ENCODE measurements at places on chromosomes 3 and 15.

GRCh38 chr3:140395134-140396075 is 282.5 kb upstream of the TRIM42 start:
- H3K27ac ChIP-seq = no peak overlapping the region
- no peaks in the 10 kb centered on the region for H3K27me3 ChIP-seq
- no peak overlapping the region for H3K4me3 ChIP-seq
- H3K4me1 ChIP-seq = no peaks in the 10 kb centered on the region

- no peaks in the 10 kb centered on the region for H3K27me3 ChIP-seq
- no peaks in the 10 kb centered on the region for H3K4me1 ChIP-seq
- no peak overlapping the region for H3K27ac ChIP-seq
Observed at GRCh38 chr3:151439652-151440125, 21.2 kb downstream of the IGSF10 start.

DNA sequence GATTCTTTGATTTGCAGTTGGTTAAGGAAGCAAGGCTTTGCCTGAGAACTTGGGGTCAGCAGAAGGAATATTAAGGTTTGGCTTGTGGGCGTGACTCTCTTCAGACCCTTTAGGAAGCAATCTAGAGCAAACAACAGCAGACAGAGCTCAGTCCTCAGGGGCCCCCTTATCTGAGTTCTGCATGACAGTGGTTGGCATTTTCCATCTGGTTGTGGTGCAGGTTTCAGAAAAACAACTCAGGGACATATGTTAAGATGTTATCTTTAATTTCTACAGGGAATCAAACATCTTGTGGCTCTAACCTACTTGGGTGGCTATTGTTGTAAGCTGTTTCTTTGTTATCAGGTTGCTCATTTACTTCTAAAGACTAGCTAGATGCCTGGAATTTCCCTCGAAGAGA is 141.4 kb downstream of the VPS8 start:
- no peak for DNase-seq
- H3K36me3 ChIP-seq = peaks cover 15% of the 10 kb centered on the region
- H3K4me3 ChIP-seq = no peak overlapping the region
- H3K27ac ChIP-seq = no peak overlapping the region

DNA sequence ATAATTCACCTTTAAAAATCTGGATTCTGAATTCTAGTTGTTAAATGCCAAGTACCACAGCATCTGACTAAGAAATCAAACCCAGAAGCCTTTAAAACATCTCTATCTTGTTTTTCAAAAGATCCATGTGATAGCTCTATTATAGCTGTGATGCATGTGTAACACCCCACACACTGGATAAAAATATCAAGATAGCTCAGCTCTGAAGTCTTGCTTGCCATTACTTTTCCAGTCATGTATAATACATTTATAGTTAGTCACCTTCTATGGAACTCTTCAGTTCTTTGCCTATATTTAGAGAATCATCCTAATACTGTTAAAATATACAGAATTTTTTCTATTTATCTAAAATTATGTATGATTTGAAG is 11.6 kb downstream of the ARPP19 start:
- peaks cover 57% of the 10 kb centered on the region for H3K4me1 ChIP-seq
- no peak for DNase-seq
- H3K36me3 ChIP-seq = peaks cover 34% of the 10 kb centered on the region
- H3K27me3 ChIP-seq = no peaks in the 10 kb centered on the region
- H3K4me3 ChIP-seq = no peak overlapping the region

GRCh38 chr15:40825661-40826422 is 2.7 kb downstream of the PPP1R14D start:
- no peaks in the 10 kb centered on the region for H3K4me1 ChIP-seq
- no peak overlapping the region for H3K4me3 ChIP-seq
- no peaks in the 10 kb centered on the region for H3K36me3 ChIP-seq
- H3K27ac ChIP-seq = no peak overlapping the region

GRCh38 chr3:88810455-88810854 is 297.0 kb upstream of the EPHA3 start:
- no peaks in the 10 kb centered on the region for H3K27me3 ChIP-seq
- H3K27ac ChIP-seq = no peak overlapping the region
- no peaks in the 10 kb centered on the region for H3K4me1 ChIP-seq
- DNase-seq = no peak
- no peaks in the 10 kb centered on the region for H3K36me3 ChIP-seq

GRCh38 chr3:45618081-45618509 is 23.5 kb downstream of the LIMD1 start:
- no peak overlapping the region for H3K4me3 ChIP-seq
- DNase-seq = no peak
- peaks cover 3% of the 10 kb centered on the region for H3K4me1 ChIP-seq

DNA sequence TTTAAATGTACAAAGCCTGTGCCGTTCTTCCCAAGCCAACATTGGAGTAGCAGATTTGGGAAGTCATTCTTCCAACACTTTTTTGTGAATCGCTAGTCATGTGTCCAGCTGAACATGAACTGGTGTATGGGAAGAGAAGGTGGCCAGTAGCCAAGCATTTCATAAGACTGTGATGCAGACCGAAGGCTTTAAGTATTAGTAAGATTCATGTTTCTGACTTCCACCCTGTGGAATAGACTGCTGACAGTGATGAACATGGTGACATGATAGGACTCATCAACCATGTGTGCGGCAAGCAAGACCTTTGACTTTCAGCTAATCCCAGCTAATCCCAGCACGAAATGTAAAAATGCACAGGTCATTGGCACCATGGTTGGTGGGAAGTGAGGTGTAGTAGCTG is 48.3 kb upstream of the THSD4 start:
- no peaks in the 10 kb centered on the region for H3K4me1 ChIP-seq
- H3K27ac ChIP-seq = no peak overlapping the region
- no peak for DNase-seq
- H3K36me3 ChIP-seq = no peaks in the 10 kb centered on the region
- H3K27me3 ChIP-seq = peaks cover 9% of the 10 kb centered on the region
- no peak overlapping the region for H3K4me3 ChIP-seq

DNA sequence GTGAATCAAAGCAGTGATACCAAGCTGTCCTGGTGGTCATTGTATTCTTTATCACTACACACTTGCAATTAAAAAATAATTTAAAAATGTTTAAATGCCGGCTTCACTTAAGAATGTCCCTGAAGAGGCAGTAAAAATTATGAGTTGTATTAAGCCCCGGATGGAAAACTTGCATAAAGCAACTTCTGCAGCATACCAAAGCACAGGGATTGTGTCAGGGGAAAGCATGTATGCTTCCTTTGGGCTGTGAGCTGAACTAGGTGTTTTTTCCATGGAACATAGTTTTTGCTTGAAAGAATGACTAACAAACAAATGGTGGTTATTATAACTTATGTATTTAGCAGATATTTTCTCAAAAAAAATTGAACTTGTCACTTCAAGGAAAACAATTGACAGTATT is 143.1 kb downstream of the ARNT2 start:
- H3K4me3 ChIP-seq = no peak overlapping the region
- no peak for DNase-seq
- no peaks in the 10 kb centered on the region for H3K4me1 ChIP-seq
- no peaks in the 10 kb centered on the region for H3K36me3 ChIP-seq
- no peak overlapping the region for H3K27ac ChIP-seq

DNA sequence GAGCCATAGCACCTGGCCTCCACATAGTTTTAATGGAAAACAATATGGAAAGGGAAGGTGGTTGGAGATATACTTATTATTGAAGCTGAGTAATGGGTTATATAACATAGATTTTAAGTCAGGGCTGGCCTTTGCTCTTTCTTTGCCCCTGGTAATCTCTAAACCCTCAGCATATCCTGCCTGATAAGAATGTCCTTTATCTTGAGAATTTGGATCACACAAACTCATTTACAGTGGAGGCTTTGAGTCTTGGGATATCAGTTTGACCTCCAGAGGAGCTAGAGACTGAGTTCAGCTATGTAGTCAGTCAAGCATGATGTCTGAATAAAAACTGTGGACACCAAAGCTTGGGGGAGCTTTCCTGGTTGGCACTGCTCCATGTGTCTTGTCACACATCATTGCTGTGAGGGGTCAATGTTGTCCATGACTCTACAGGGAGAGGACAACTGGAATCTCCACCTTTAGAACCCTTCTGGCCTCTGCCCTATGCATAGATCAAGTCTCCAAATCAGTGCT is 9.0 kb upstream of the C3orf33 start:
- no peak overlapping the region for H3K4me3 ChIP-seq
- H3K36me3 ChIP-seq = peaks cover 3% of the 10 kb centered on the region
- H3K4me1 ChIP-seq = no peaks in the 10 kb centered on the region
- peaks cover 3% of the 10 kb centered on the region for H3K27me3 ChIP-seq
- no peak for DNase-seq

DNA sequence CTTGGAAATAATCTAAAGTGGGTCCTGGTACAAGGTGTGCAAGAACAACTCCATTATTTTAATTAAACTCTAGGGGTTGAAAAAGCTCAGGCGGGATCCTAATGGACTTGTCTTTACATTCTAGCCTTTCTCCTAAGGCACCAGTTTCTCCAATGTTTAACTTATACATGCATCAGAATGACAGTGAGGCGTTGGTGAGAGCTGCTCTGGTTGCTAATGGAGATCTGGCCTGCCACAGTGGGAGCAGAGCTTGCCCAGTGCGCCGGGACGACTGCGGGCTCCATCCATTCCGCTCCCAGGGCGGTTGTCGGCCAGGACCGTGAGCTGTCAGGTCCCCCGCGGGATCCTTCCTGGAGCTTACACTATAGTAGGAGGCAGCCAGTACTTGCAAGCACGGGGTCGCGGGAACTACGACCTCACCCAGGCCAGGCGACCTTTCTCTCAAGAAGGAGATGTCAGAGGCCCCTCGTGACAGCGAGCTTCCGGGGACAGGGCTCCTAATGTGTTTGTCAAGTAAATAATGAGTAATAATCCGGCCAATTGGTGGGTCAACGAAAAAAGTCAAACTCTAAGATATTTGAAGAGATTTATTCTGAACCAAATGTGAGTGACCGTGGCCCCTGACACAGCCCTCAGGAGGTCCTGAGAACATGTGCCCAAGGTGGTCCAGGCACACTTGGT is 991 bp upstream of the HIGD1A start:
- peaks cover 12% of the 10 kb centered on the region for H3K27me3 ChIP-seq
- H3K27ac ChIP-seq = no peak overlapping the region
- peaks cover 30% of the 10 kb centered on the region for H3K4me1 ChIP-seq
- peak overlapping the region; percentile 98 for H3K4me3 ChIP-seq

GRCh38 chr3:178623666-178624255 is 87.5 kb downstream of the KCNMB2 start:
- H3K27me3 ChIP-seq = no peaks in the 10 kb centered on the region
- DNase-seq = no peak
- no peaks in the 10 kb centered on the region for H3K4me1 ChIP-seq
- H3K4me3 ChIP-seq = no peak overlapping the region
- H3K27ac ChIP-seq = no peak overlapping the region

DNA sequence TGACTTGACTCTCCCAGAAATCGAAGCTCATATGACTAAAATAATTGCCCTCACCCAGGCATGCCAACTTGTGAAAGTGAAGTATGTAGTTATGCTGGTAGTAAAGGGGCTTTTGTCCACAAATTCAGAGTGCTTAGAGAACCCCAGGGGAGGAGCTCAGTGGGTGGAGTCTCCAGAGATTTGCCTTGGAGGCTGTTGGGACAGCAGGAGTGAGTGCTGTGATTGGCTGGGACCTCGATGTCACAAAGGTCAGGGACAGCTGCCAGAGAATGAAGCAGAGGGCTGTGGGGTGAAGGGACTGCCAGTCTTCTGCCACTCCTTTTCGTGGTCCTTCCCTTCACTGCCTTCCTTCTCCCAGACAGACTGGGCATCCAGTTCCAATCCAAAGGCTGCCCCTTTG is 49.8 kb downstream of the ZNF445 start:
- no peaks in the 10 kb centered on the region for H3K27me3 ChIP-seq
- H3K4me1 ChIP-seq = no peaks in the 10 kb centered on the region
- H3K36me3 ChIP-seq = no peaks in the 10 kb centered on the region
- DNase-seq = no peak

DNA sequence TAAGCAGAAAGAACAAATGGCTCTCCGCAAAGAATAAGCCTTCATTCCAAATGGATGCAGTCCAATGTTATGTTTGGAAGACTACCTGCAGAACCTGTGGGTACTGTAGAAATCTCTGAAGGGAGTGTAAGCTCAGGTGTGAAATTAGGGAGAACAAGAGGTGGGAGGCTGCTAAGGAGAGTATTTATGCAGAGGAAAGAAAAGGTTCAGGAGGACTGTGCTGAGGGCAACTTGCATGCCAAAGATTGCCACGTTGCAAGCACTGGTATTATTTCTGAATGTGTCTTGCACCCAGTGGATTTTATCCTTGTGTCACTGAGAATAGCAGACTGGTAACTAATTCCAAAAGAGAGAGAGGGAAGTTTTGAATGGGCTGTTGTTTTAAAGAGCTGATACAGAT is 144.1 kb downstream of the ITPR1 start:
- DNase-seq = no peak
- H3K36me3 ChIP-seq = peaks cover 10% of the 10 kb centered on the region
- H3K27ac ChIP-seq = no peak overlapping the region
